Skin of body (tissue), 3 donors: ENCODE measurements at places on chromosomes 7 and 10. TPM values are rescaled to one million over a fixed set of nuclear protein-coding genes. Genes with fewer than 3 reads are reported as not detected.

DNA sequence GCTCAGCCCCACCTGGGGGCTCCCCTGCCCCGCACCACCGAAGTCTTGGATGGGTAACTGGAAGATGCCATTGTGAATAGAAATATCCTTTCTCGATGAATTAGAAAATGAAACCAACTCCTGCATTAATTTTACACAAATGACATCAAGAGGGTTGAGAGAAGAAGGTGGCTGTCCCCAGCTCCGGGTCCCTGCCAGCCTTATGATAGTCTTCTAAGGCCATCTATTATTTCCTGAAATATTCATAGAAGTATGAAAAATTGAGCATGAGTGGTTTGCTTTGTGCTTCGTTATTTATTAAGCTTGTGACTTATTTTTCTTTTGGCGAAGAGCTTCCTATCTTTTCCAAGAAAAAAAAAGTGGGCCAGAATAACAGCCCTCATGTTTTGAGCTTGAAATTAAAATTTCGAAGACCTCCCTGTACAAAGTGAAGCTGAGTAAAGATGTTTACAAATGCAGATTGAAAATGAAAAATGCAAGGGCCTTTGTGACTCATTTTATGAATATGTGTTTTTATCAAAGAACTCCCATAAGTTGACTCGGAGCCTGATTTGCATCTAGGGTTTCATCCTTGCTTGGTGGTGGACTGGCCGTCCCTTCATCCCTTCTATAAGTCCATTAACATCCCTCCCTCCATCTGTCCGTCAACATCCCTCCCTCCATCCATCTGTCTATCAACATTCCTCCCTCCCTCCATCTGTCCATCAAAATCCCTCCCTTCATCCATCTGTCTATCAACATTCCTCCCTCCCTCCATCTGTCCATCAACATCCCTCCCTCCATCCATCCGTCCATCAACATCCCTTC, 20.5 kb upstream of the CFAP46 start:
- no peak for DNase-seq

GRCh38 chr7:106358103-106358663, 73.4 kb upstream of the NAMPT start:
- no peak for DNase-seq

GRCh38 chr10:70558871-70559810, 43.4 kb downstream of the PRF1 start:
- peak; percentile 47 for DNase-seq

- no peak for DNase-seq
Measured at GRCh38 chr7:157616426-157616825, 279.6 kb downstream of the DNAJB6 start.

GRCh38 chr7:106613848-106614560, 47.0 kb downstream of the CCDC71L start:
- DNase-seq = no peak

DNA sequence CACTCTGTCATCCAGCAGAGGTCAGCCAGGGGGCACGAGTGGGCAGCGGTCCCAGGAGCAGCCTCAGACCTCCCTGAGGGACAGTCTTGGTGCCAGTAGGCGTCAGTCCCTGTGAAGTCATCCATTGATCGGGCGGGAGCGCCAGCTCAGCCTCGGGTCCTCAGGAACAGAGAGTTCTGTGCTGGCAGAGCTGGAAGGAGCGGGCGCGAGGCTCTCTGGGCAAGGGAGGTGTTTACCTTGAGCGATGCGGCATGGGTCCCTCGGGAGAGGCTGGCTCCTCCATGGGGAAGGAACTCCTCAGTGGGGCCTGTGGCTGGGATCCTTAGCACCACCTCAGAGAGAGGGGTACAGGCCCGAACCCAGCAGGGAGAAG, 101.1 kb upstream of the PPIF start:
- DNase-seq = no peak

DNA sequence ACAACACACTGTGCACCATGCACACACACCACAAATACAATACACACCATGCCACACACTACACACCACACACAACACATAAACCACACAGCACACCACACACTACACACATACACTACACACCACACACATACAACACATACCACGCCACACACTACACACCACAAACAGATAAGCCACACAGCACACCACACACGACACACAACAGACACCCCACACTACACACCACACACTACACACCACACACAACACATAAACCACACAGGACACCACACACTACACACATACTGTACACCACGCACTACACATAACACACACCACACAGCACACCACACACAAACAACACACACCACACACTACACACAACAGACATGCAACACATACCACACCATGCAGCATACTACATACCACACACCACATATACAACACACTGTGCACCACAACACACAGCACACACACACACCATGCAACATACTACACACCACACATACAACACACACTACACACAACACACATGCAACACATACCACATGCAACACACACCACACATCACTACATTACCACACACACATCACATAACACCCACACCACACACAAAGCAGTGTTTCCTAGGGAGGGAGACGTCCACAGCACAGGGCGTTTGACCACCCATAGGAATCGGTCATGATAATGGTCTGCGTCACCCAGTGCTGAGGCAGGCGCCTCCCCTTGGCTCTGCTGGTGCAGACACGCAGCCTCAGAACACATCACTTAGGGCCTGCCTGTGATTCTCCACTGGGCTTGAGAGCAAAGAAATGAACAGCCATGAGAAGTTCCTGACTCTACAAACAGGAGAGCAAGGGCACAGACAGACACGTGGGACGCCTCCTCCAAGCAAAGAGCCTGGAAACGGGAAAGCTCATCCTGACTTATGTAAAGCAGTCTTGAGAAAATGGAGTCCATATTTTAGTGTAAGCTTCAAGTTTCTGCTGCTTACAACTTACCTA, 458.3 kb downstream of the PTPRN2 start:
- no peak for DNase-seq

- no peak for DNase-seq
Measured at GRCh38 chr10:58919927-58920654, 256.4 kb upstream of the PHYHIPL start.

DNA sequence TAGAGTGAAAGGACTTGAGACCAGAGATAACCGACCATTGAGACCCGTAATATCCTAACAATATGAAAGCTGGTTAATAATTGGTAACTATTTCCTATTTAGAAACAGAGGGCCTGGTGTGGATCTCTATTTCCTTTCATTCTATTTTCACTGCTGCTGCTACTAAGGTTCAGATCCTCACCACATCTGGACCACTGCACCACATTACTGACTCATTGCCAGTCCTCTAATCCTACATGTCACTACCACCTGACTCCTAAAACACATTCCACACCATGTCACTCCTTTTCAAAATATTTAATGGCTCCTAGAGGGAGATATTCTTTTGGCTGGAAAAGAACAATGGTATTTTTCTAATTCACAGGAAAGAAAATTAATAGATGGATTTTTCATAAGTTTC, 6.4 kb downstream of the USP54 start:
- no peak for DNase-seq

Gene RAB19
- 0.49 TPM for total RNA-seq
